ENCODE measurements at places on chromosomes 16 and 17. TPM values are rescaled to one million over a fixed set of nuclear protein-coding genes. Genes with fewer than 3 reads are reported as not detected.

DNA sequence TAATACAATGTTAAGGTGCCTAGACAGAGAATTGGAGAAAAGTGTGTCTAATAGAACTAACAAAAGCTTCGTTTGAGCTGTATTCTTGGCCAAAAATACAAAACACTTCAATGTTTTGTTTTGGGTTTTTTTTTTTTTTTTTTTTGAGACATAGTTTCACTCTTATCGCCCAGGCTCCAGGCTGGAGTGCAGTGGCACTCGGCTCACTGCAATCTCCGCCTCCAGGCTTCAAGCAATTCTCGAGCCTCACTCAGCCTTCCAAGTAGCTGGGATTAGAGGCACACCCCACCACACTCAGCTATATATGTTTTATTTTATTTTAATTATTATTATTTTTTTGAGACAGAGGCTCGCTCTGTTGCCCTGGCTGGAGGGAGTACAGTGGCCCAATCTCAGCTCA lies 38.3 kb upstream of the CARMIL2 start:
- no peak for DNase-seq

DNA sequence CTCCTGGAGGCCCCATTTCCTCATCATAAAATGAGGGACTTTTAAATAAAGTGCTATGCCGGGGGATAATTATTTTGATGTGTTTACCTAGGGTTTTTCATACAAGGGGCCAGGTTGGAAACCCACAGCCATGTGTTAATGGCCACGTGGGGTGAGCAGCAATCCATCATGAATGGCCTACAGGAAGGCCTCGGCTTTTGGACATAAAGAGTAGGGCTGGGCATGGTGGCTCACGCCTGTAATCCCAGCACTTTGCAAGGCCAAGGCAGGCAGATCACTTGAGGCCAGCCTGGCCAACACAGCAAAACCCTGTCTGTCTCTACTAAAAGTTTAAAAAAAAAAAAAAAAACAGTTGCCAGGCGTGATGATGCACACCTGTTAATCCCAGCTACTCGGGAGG lies 40.3 kb downstream of the MEAK7 start:
- no peak for DNase-seq

DNA sequence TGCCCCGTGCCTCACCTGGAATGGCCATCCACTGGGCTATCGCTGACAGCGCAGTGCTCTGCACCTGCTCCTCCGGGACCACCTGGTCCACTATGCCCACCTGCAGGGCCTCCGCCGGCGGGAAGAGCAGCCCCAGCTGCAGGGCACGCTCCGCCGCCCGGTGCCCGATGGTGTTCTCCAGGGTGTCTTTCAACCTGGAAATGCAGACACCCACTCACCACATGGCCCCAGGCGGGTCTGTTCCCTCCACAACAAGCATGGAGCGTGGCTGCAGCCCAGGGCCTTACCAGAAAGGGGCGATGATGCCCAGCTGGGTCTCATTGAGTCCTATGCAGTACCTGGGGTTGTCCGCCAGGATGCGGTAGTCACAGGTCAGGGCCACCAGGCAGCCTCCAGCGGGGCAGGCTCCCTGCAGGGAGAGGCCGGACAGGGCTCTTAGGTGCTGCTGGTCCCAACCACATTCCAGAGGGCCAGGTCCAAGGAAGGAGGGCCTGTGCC lies 6.8 kb downstream of the DNASE1L2 start:
- no peak for DNase-seq

DNA sequence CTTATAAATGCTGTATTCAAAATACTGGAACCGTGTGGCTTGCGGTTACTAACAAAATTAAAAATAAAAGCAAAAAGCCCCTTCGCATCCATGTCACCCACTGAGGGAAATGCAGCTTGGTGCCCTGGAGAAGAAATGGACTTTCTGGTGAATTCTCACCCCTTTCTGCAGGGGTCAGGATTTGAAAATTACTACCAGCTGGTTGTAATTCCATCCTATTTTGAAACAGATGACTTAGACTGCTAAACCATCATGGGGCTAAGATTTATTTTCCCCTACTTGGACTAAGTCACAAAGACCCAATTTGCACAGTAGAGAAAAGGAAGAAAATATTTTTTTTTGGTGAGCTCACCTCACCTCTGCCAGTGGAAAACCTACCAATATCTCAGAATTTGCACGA lies 111.4 kb upstream of the MYOCD start:
- no peak for DNase-seq

- DNase-seq: no peak
Measured at GRCh38 chr16:56667581-56668571, at the start of gene MT1G. MT1G (minus strand) TSS chr16:56668065; CDS start chr16:56667993, 72 bp downstream.

DNA sequence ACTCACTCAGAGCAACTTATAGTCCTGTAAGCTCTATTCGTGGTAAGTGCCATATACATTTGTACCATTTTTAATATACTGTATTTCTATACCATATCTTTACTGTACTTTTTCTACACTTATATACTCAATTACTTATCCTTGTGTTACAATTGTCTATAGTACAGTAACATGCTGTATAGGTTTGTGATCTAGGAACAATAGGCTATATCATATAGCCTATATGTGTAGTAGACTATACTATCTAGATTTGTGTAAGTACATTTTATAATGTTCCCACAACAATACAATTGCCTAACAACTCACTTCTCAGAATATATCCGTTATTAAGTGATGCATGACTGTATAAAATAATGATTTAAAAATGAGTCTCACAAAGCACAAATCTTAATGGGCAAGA lies 123.3 kb upstream of the NACA2 start:
- DNase-seq: no peak

GRCh38 chr16:22322021-22322471 lies 24.8 kb downstream of the POLR3E start:
- no peak for DNase-seq

DNA sequence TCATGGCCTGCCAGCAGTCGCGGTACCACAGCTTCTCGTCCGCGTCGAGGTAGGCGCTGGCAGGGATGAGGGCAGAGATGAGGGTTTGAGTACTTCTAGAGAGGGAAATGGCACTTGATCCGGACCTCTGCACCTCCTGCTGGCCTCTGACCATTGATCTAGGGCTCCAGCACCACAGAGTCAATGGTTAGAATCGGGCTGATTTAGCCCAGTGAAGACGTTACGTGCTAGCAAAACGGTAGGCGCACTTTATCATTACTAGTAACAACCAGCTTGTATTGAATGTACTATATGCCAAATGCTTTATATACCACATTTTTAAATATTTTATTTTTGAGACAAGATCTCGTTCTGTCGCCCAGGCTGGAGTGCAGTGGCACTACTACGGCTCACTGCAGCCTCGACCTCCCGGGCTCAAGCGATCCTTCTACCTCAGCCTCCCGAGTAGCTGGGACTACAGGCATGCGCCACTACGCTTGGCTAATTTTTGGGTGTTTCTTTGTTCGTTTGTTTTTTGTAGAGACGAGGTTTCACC lies 526 bp downstream of the TSNAXIP1 start:
- DNase-seq: no peak

GRCh38 chr16:9447195-9447551 lies 355.7 kb downstream of the HAPSTR1 start:
- no peak for DNase-seq

DNA sequence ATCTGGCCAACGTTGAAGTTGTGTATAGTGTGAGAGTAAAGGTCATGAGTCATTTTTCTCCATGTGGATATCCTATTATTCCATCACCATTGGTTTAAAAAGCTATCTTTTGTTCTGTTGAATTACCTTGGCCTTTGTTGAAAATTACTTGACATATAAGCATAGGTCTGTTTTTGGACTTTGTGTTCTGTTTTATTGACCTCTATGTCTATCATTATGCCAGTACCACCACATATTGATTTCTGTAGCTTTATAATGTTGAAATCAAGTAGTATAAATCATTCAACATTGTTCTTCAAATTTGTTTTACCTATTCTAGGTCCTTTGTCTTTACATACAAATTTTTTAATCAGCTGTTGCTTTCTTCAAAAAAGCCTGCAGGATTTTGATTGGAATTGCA lies 58.5 kb downstream of the NLK start:
- DNase-seq: no peak

DNA sequence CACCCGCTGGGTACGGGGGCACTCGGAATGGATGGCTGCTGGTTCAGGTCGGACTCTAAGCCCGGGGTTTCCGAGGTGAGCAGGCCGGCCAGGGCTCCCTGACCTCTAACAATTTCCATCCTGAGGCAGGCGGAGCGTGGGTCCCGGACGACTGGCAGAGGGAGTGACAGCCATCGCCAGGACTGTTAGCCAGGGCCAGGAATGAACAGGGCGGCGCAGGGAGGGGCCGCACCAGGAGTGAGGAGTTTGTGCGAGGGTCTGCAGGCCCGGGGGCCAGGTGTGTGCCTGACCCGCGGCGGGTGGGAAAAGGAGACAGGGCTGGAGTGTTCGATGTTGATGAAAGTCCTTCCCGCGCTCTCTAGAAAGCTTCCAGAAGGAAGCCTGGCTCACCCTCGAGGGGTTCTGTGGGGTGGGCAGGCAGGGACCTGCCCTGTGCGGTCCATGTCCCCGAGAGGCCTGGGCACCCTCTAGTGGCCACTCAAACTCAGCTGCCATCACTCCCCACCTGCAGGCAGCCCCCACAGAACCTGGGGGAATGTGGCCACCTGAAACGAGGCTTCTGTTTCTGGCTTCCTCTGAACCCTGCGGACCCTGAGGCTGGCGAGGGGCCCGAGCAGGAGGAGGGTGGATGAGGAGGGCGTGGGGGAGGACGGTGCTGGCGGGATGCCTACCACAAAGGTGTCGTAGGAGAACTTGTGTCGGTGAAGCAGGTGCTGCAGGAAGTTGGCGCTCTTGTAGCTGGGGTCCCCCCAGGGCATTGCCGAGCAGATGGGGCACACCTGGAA lies 8.2 kb downstream of the RNF166 start:
- DNase-seq: no peak

DNA sequence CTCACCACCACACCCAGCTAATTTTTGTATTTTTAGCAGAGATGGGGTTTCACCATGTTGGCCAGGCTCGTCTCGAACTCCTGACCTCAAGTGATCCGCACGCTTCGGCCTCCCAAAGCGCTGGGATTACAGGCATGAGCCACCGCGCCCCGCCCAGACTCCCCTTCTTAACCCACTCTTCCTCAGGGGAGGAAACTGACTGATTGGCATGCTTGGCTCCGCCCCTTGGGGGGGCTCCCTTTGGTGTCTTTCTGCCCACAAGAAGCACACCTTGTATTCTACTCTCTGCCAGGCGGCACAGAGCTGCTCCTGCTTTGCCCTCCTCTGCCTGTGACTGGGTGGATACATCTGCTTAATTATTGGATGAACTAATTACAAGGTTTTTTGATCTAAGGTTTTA lies 4.7 kb upstream of the ASGR2 start:
- no peak for DNase-seq

GRCh38 chr17:79952265-79952877 lies 83.3 kb downstream of the TBC1D16 start:
- DNase-seq: peak; percentile 37

DNA sequence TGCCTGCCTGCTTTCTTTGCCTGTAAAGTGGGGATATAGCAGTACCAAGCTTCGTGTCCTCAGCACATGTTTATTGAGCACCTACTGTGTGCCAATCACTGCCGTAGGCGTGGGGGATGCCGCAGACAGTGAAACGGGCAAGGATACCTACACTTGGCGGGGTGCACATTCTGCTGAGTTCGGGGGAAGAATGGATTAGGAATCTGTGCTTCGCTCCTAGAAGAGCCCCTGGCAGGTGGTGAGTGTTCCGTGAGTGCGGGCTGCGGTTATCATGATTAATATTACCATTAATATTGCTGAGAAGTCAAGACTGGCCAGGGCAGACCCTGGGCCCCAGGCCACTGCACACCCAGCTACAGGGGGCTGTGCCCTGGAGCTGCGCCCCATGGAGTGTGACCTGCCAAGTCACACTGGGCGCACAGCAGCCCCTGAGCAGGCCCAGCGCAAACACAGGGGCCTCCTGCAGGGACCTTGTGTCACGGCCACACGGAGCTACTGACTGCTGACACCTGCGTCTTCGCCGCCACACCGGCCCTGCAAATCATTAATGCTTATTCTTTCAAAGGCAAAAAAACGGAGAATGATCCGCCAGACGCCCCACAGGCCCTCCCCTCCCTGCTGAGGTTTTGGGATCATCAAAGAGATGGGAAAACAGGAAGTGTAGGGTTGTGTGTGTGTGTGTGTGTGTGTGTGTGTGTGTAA lies 213.4 kb upstream of the GSE1 start:
- peak; percentile 36 for DNase-seq

DNA sequence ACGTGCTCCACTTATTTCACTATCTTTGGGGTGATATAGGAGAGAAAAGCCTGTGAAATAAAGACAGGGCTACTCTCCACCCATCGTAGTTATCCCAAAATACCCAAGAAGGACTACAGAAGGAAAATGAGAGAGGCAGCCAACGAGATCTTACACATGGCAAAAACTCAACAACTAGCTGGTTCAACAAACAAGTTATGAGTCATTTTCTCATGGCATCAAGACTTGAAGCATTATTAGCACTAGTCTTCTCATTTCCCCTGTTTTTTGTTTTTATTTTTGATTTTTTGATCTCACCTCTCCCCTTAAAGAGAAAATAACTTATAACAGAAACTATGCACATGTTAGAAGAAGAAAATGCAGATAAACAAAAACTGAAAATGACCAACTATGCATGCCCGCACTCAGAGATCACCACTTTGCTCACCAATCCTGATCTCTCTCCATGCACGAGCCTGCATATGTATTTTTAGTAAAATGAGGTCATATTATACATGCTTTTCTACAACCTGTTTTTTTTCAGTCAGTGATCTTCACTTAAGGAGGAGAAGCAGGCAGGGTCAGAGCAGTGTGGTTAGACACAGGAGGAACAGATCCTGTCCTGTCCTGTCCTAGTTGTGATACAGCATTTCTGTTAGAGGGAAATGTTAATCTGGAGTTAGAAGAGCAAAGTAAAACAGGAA lies 22.8 kb downstream of the FAM117A start:
- no peak for DNase-seq

GRCh38 chr16:12127244-12127643 lies 150.7 kb downstream of the SNX29 start:
- no peak for DNase-seq

DNA sequence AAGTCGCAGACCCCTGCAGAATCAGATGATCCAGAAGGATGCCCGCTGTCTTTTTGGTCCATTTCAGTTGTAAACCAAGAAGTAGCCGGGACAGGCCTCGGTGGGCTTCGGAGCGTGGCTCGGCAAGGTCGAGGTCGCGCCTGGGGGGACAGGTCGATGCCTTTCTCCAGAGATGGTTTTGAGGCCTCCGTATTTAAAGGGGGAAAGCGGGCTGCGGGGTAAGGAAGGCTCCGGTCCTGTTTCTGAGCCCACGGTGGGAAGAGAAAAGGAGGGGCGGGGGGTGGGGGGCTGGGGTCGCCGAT lies 7.5 kb upstream of the GNG13 start:
- DNase-seq: no peak

GRCh38 chr17:35083071-35083470 lies 19.6 kb upstream of the RFFL start:
- DNase-seq: no peak

- DNase-seq: no peak
Measured at GRCh38 chr17:61478026-61478789, 26.0 kb downstream of the TBX4 start.

The EEF2KMT gene
- 12.9 TPM for total RNA-seq

The CD300LG gene
- total RNA-seq: not detected

The FBRS gene
- total RNA-seq: 66.7 TPM

The ACSM3 gene
- 0.91 TPM for total RNA-seq

The RAB11FIP4 gene
- 103 TPM for total RNA-seq

The MFAP4 gene
- total RNA-seq: 37.7 TPM

The DYNLRB2 gene
- not detected for total RNA-seq

Data from glutamatergic neuron (in vitro differentiated cells).